Activated naive CD8-positive, alpha-beta T cell treated with anti-CD3 and anti-CD28 coated beads, Interleukin-2, amount 50 U/mL, for 16 hours (primary cell): ENCODE measurements at places on chromosomes 6 and 20.

- no peak for DNase-seq
Measured at GRCh38 chr6:135236732-135237131, 55.6 kb downstream of the MYB start.

GRCh38 chr6:154847318-154847717 lies 114.1 kb downstream of the SCAF8 start:
- DNase-seq: no peak

DNA sequence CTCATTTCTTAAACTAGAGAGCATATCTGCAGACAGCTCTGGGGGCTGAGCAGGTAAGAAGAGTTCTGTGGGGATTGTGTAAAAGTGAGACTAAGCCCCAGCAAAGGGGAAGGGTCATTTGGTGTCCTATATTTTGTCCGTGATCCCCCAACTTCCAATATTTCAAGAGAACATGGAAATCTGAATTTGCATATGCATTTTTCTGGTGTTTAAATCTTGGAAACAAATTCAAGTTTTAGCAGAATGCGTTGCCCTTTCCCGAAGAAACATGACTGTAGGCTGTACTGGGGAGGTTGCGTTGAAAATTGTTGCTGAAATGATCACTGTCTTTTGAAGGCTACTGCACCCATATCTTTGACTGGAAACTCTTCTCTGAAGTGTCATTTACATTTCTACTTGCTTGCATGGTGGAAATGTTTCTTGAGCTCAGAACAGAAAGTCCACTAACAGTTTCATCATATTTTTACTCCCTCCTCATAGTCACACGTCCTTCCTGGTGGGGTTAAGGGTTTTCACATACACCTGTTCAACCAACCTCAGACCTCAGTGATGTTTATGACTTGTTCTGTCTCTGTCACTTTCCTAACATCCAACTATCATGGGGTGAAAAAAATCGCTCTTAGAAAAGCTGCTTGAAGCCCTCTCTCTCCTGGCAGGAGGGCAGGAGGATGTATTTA lies 140.3 kb downstream of the BCAS1 start:
- DNase-seq: no peak

DNA sequence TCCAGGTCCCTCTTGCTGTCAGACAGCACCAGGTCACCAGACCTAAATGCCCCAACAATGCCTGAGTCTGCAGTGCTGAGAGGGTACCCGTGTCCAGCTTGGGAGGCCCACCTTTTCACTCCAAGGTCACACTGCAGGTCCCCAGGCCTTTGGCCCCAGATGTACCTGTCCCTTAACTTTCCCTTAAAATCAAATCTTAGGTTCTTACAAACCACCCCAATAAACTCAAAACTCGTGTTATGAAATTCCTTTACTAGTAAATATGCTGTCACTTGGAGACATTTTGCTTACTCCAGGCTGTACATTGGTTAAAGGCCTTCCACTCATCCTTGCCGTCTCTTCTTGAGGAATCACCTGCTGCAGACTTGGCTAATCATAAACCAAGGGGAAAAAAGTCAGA lies 165.7 kb upstream of the RREB1 start:
- DNase-seq: no peak

- no peak for DNase-seq
Measured at GRCh38 chr6:118993803-118994251, 58.9 kb upstream of the MCM9 start.

DNA sequence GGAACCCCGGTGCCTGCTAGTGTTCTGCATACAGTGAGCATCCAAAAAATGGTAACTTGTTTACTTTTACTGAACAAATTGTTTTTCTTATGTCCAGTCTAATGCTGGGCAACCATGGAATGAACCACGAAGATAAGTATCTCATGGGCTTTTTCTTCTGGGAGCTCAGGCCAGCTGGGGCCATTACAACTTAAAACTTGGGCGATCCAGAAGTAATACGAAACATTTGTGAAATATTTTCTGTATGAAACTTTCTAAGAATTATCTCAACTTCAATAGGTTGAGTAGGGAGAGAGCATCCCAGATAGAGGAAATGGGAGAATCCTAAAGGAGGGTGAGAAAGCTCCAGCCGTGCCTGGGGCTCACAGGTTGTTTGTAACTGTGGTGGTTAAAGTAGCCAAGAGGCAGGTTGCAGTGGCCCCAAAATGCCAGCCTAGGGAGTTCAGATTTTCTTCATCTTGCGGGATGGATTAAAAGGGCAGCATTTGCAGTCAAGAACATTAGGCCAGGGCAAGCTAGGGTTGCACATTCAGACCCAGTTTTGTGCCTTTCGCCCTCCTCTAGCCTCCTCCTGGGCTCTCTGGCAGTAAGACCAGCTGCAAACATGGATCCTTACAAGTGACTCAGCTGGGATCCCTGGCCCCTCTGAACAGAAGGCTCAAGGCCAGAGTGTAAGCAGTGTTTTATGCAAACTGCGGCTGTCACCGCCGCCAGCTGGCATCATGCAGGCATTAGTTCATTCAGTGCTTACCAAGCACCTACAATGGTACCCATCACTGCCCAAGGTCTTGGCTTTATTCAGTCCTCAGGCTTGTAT lies 41.5 kb downstream of the ELMO2 start:
- no peak for DNase-seq

GRCh38 chr6:145829950-145830349 lies 15.4 kb upstream of the FBXO30 start:
- DNase-seq: no peak

GRCh38 chr6:89400912-89401399 lies 11.1 kb downstream of the RRAGD start:
- DNase-seq: no peak

- no peak for DNase-seq
Measured at GRCh38 chr6:170122651-170123050, 168.2 kb downstream of the DLL1 start.

DNA sequence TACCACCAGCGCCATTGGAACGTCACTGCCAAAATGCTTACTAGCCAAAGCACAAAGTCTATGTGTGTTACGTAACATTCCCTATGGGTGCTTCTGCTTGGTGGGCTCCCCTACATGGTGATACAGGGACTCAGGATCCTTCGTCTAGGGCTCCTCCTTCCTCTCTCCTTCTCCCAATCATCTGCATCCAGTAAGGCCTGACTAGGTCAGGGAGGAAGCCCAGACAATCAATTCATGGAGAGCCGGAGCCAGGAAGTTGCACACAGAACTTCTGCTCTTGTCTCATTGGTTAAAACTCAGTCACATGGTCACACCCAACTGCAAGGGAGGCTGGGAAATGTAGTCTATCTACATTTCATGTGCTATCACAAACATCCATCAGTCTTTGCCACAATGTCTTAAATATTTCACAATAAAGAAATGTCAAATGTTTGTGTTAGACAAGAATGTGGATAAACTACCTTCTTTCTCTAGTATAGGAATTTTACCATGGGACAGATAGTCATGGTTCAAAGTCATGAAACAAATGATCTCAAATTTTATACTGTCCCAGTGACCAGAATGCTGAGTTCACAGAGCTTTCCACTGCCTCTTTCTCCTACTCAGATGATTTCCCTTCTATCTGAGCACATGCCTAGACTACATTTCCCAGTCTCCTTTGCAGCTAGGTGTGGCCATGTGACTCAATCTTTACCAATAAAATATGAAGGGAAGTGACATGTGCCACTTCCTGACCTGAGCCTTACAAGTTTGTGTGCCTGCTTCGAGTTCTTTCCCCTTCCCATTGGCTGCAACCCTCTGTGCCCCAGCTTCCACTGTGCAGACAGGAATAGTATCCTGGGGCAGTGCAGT lies 9.3 kb upstream of the KCNK15 start:
- no peak for DNase-seq
